ENCODE measurements at places on chromosomes 1 and 21.

GRCh38 chr1:100145116-100145515, 12.2 kb downstream of the TRMT13 start:
- DNase-seq = no peak

DNA sequence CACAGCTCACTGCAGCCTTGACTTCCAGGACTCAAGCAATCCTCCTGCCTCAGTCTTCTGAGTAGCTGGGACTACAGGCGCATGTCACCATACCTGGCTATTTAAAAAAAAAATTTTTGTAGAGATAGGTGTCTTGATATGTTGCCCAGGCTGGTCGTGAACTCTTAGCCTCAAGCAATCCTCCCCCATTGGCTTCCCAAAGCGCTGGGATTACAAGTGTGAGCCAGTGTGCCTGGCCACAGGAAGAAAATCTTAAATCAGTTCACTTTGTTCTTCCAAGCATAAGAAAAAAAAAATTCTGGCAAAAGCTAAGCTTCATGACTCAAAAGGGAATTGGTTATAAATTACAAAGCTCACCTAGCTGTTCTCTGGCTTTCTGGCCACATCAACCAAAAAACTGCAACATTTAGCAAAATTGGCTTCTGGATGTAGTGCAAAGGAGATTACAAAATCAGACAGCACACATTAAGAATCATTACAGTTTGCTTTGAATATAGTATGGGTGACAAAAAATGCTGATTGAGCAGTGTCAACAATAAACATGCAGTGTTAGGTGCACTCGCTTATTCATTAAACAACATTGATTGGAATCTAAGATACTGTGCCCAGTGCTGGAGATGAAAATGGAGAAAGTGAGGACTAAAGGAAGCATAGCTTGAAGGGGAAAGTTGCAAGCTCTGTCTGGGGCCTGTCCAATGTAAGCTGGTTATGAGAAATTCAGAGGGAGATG, 76.7 kb downstream of the KCTD3 start:
- no peak for DNase-seq

GRCh38 chr1:220483700-220484099, 44.2 kb upstream of the MARK1 start:
- no peak for DNase-seq

- DNase-seq = no peak
These were observed 61.2 kb downstream of the EDARADD start for GRCh38 chr1:236455243-236455642.

- DNase-seq = no peak
These were observed 75.1 kb upstream of the WLS start for GRCh38 chr1:68307378-68307787.

DNA sequence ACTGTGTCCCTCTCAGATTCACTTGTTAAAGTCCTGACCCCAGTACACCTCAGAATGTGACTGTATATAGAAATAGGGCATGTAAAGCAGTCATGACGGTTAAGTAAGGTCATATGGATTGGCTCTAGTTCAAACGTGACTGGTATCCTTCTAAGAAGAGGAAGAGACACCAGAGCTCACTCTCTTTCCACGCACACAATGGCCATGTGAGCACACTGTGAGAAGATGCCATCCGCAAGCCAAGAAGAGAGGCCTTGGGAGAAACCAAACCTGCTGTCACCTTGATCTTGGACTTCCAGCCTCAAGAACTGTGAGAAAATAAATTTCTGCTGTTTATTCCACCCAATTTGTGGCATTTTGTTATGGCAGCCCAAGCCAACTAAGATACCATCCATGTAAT, 56.8 kb upstream of the IRF2BP2 start:
- DNase-seq = no peak

GRCh38 chr1:11744287-11744686, 8.4 kb downstream of the AGTRAP start:
- DNase-seq = no peak

GRCh38 chr1:115320377-115320776, 17.7 kb downstream of the NGF start:
- DNase-seq = no peak

All from activated T-helper 1 cell treated with anti-CD3 and anti-CD28 coated beads, Interleukin-2, amount 50 U/mL, for 16 hours (primary cell).